ENCODE measurements at places on chromosomes 11 and 22.

- DNase-seq = peak; percentile 45
These were observed 6.2 kb downstream of the PANX1 start for GRCh38 chr11:94134651-94135512.

DNA sequence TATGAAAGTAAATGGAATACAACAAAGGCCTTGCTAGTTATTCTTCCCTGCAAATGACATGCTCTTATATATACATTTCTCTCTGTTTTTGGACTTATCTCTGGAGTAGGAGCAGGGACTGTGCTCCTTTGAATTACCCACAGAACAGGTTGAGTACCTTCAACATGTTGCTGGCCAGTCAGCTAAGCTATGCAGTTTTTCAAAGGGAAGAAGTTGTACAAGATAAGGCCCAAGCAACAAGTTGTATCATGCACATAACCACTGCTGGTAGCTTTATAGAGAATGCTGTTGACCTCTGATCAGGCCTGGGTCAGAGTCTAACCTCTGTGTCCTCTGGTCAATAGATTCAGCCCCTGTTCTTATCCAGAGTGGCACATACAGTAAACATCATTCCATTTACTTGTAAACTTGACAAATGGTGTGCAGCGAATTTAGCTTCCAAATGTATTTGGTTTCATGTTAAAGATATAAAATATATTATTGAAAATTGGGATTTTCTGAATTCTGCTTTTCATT, 99.6 kb downstream of the C11orf87 start:
- DNase-seq = no peak

GRCh38 chr11:120389693-120390584, 53.7 kb downstream of the ARHGEF12 start:
- DNase-seq = no peak

DNA sequence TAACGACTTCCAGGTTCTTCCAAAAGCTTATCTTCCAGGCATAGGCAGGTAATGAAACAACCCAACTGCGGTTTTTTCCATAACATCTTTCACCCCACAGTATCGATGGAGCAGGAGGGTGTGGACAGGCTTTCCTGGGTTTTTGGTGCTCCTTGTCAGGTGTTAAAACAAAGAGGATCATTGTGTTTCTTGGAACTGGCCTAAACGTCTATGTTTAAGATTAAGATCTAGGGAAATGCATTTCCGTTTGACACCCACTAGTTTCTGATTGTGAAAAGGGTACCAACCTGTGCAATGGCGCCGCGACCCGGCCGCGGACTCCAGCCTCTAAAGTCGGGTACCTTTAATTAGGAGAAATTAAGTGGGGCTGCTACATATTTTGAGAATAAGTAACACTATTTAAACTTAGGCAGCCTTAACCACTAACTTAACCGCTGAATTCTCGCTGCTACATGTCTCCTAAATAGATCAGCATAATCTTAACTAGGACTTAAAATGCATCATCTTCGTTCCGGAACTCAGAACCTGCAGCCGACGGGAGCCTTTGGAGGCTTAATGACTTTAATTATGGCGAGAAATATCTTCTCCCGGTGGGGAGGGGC, 31.5 kb downstream of the C22orf31 start:
- DNase-seq = peak; percentile 2

DNA sequence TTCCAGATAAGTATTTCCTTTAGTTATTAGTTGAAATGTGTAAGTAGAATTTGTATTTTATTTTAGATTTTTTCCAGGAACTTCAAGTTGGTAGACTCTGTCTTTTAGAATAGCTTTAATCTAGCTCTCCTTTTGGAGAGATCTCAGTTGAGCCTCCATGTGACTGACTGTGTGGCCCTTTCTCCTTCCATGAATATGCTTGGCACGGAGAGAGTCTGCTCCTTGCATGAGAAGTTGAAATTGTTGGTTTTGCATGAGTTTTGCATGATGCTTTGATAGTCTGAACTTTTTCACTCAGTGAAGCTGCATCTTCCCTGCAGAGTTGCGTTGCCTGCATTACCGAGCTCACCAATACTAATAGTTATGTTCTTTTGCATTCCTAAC, 32.8 kb upstream of the CTTN start:
- DNase-seq = no peak

DNA sequence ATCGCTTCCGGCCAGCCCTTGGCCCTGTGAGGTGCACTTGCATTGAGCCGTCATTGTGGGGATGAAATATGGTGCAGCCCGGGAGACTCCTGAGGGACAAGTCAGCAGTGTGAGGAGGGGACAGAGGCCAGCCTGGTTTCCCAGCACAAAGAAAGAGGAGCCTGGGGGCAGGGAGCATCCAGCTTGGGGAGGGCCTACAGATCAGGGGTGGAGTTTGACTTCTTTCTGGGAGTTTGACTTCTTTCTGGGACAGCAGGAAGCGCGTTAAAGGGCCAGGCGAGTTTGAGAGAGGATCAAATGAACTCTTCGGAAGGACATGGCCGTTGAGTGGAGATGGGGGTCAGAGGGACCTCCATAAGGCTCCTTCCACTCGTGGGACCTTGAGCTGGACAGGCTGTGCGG, 91.9 kb downstream of the LRRC32 start:
- DNase-seq = no peak

DNA sequence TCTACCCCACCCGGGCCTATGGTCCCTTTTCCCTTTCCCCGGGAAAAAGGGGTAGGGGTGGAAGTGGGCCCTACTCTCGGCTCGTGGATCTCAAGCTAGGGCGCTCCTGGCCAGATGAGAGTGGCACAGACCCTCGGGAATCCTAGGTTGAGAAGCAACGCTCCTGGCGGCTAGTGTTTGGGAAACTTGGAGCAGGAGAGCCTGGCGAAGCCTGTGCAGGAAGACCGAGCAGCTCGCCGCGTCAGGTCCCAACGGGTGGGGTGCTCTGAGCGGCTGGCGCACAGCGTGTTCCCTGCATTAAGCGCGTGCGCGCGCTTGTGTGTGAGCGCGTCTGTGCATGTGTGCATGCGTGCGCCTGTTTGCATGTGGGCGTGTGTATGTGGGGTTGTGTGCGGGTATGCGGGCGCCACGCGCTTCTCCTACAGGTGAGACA, 7.1 kb upstream of the FLI1 start:
- peak; percentile 60 for DNase-seq

DNA sequence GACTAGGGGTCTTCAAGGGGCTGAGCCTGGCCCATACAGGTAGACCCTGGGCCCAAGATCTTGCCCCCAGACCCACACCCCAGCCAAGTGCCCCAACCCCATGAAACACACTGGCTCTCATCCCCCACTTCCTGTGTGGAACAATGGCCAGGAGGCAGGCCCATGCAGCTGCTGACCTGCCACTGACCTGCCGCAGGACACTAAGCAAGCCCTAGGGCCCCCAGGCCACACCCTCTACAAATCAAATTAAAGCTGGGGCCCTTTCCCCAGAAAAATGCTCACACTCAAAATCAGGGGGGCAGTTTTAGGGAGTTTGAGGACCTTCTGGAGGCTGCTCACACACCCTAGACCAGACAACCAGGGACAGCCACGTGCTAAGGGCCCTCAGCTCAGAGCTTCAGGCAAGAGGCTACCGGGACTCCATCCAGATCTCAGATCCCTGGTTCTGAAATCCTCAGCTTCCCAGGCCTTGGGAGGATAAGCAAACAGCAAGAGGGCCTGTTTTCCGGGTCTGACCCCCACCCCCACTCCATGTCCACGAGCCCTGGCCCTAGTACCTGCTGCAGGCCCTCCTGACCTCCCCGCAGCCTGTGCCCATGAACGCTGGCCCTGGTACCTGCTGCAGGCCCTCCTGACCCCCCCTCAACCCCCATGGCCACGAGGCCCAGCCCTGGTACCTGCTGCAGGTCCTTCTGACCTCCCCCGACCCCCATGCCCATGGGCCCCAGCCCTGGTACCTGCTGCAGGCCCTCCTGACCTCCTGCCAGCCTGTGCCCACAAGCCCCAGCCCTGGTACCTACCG, 10.0 kb downstream of the CARD10 start:
- DNase-seq = no peak

- no peak for DNase-seq
These were observed 29.1 kb upstream of the COMT start for GRCh38 chr22:19912271-19912999.

DNA sequence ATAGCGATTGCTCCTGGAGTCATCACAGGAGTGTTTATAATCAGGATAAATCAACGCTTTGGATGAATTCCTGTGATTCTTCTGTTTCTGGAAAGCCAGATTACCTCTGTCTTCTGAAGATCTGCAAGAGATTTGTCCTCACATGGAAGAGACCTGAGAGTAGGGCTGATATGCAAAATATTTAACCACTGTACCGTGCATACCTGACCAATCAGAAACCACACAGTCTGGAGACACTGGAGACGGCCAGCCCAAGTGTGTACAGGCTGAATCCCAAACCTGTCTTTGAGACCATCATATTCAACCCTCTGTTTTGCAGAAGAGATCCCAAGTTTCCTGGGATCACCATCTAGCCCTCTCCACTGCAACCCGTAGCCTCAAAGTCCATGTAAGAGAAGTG, 50.4 kb upstream of the WT1 start:
- DNase-seq = no peak

DNA sequence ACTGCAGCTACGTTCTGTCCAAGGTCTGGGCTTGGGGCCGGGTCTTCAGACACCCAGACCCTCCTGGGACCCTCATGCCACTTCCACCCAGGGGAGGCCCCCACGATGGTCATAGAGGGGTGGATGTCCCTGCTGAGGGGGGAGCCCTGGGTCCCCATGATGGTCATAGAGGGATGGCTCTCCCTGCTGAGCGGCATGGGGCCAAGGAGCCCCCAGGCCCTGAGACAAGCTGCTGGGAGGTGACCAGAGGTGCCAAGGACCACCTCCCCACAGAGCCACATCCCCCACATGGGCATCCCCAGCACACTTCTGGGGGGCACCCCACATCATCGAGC, 7.2 kb downstream of the MUC5B start:
- no peak for DNase-seq

GRCh38 chr11:60932605-60933356, 8.5 kb downstream of the TMEM132A start:
- no peak for DNase-seq

DNA sequence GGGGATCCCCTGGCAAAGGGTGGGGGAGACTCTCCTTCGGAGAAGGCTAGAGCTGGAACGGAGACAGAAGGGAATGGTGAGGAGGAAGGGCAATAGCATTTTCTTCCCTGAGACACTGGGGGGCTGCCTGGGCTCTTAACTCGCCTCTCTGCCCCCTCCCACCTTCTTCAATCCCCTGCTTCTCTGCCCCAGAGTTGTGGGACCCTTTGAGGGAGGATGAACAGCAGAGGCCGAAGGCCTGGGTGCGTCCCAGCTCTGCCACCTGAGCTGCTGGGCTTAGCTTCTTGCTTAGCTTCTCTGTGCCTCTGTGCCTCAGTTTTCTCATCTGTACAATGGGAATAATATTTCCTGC, 72.4 kb downstream of the RTL6 start:
- DNase-seq = no peak

DNA sequence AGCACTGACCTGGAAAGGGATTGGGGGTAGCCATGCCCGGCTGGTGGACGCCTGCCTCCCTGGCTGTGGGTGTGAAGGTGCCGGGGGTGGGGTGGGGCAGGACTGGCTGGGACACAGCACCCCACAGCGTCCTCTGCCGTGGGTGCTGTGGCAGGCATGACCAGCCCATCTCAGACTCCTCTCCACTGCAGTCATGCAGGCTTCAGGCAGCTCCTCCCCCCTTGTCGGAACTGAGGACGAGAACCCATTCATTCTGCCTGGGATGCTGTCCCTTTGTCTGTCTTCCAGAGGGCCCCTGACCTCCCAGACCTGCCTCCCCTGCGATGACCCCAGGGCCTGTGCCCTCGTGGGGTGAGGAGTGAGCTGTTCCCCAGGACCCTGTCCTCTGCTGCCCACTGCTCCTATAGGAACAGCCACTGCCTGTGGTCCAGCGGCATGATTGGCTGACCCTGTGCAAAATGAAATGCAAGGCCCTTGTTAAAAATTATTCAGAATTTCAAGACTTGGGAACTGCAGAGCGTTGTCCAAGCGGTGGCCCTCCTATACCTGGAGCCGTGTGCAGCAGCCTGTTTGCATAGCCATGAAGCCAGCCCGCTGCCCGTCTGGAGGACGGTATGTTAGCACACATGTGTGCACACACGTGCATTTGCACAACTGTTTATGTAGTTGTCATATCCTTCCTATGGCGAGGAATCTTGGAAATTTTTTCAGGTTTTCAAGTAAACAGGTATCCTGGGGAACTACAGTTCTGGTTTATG, 1122.3 kb downstream of the BRD1 start:
- DNase-seq = no peak

DNA sequence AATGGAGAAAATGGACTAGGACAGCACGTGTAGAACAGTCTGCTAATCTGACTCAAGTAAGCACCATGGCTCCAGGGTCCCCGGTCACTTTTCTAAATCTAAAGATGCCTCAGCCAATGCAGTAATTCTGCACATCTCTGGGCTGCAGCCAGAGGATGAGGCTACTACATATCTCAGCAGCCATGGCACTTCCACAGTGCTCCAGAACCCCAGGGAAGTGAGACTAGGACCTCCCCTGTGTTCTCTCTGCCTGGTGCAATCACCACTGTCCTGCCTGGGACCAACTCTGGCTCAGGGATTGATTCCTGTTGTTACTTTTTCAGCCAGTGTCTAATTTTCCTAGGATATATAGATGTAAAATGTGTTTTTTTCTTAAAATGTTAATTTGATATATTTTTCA, 129.4 kb upstream of the TOP3B start:
- DNase-seq = no peak

DNA sequence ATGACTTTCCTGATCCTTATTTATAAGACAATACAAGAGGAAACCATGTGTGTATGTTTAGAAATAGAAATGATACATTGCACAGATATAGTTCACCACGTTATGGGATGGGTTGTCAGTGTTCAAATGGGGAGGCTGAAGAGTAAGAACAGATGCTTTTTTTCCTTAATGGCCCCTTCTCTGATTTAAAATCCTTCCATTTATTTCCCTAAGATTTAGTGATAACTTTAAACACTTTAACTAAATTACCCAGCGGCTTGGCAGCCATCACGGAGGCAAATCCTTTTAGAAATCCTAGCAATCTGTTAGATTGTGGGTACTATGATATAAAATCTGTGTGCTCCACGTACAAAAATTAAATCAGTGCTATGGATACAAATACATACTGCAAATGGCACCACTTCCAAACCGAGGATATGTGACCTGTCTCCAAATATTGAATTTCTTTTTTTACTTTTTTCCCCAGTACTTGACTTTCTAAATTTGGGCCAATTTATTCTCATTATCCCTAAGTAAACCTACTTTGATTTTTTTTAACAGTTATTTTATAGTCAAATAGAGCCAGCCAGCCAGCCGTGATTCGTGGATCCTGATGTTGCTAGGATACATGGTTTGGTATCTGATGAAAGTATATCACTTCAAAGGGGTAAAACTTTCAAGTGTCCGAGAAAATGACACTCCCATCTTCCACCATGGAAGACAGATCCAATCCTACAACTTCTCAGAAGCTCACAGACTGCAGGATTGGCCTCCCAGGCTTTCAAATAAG, 46.1 kb downstream of the BDNF start:
- DNase-seq = no peak

- DNase-seq = no peak
These were observed 68.0 kb downstream of the PGR start for GRCh38 chr11:101061606-101062005.

GRCh38 chr11:45267652-45268299, 18.4 kb downstream of the SYT13 start:
- no peak for DNase-seq

GRCh38 chr11:28137832-28138231, 29.6 kb downstream of the METTL15 start:
- no peak for DNase-seq

GRCh38 chr11:110452720-110453119, 23.0 kb downstream of the FDX1 start:
- peak; percentile 63 for DNase-seq

Measured in activated CD4-positive, alpha-beta T cell treated with anti-CD3 and anti-CD28 coated beads, Interleukin-2, amount 50 U/mL, for 16 hours (primary cell).